ENCODE measurements at places on chromosomes 7 and 10. TPM values are rescaled to one million over a fixed set of nuclear protein-coding genes. Genes with fewer than 3 reads are reported as not detected.

DNA sequence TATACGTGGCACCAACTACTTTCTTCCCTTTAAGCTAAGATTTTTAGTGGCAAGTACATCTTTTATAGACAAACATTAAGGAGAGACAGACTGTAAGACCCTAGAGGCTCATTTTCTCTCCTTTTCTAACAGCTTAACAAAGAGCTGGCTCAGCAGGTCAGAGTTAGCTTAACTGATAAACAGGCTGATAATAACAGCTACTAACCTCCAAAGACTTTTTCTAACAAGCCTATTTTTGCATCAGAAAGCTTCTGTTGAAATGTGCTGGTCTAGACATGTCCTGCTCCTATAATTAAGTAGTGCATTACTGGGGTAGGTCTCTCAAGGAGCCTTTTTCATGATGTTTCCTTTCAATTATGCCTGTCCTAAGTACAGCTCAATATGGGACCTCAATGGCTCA is 238.2 kb upstream of the FAM3C start:
- DNase-seq = no peak

GRCh38 chr10:111872591-111872990 is 311.0 kb downstream of the GPAM start:
- DNase-seq = no peak

DNA sequence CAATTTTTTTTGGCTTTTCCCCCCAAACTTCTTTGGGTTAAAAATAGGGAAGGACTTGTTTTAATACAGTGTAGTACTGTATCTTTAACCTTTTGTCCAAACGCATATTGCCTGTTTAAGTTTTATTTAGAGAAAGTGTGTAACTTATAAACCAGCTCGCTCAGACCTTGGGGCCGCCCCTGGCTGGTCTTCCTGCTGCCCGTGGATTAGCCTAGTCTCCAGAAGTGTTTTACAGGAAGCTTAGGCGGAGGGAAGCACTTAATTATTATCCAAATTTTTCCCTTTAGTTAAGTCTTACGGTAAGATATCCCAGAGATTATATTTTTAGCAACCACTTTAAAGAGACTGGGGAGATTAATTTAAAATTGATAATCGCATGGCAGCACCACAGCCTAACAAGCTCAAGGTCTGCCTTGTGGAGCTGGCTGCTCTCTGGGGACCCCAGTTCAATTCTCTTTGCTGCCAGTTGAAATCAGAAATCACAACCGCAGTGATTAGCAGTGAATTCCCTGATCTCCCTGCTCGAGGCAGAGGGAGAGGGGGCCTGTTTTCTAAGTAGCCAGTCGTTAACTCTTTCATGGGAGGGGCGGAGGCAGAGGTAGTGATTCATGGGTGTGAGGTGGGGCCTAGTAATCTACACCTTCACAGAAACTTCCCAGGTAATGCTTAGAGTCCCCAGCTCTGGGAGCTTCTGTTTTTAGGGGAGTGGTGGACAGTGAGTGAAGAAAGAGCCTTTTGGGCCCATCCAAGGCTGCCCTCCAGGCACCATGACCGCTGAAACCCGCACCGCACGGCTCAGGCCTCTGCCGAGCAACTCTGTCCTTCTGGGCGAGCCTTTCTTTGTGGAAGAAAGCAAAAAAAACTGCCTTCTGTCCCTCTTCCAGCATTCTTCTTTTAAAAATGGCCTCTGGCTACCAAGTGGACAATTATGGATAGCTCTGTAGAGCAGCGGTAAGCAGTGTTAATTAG is 548.7 kb upstream of the GALNT17 start:
- no peak for DNase-seq

DNA sequence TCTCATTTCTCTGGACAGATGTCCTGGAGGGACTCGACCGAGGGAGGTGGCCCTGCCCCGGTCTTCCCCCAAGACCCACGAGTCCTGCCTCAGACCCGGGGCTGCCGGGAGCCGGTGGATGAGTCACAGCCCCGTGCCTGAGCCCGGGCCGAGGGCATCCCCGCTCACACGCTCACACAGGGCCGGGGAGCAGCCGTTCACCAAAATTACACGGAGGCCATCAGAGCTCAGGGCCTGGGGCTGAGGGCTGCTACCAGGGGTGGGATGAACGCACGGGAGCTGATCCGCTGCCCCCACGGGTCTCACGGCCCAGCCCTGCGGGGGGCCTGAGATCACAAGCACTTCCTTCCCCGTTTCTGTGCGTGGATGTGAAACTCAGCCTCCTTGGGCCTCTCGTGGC is 17.5 kb downstream of the FAM20C start:
- DNase-seq = no peak

DNA sequence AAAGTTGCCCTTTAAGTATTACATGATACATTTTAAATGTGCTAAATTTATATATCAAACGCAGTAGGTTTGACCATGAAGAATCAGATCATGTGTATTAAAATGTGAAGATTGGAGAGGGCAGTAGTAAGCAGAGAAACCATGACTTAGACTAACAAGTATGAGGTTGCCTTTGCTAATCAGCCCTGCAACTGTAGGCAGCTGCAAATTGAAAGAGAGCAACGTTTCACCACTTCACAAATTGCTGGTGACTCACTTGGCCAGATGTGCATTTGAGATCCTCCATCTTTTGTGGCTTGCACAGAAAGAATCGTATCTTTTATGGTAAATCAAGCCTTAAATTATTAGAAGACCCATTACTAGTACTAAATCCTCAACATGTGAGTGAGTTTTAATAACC is 10.1 kb upstream of the SEMA3A start:
- no peak for DNase-seq

- DNase-seq = no peak
Measured at GRCh38 chr10:11197266-11197712, 179.6 kb downstream of the CELF2 start.

GRCh38 chr10:90741926-90742565 is 115.8 kb downstream of the HTR7 start:
- no peak for DNase-seq

DNA sequence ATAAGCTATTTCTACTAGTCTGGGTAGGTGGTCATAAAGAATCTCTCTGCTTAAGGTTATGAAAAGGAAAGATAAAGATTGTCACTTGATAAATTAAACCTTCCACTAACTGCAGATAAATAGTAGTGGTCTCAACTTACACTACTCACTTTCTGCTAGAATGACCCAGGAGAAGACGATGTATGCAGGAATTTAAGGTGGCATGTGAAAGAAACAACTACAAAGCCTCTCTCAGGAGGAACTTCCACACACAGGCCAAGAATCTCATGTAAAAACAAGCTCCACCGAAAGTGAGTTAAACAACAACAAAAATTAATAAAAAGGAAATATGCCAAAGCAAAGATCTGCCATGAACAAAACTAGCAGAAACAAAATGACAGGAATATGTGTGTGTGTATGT is 165.4 kb downstream of the CDC14C start:
- no peak for DNase-seq

- no peak for DNase-seq
Measured at GRCh38 chr10:97664282-97664850, 22.7 kb downstream of the AVPI1 start.

- no peak for DNase-seq
Measured at GRCh38 chr7:112061051-112061450, 145.1 kb downstream of the DOCK4 start.

DNA sequence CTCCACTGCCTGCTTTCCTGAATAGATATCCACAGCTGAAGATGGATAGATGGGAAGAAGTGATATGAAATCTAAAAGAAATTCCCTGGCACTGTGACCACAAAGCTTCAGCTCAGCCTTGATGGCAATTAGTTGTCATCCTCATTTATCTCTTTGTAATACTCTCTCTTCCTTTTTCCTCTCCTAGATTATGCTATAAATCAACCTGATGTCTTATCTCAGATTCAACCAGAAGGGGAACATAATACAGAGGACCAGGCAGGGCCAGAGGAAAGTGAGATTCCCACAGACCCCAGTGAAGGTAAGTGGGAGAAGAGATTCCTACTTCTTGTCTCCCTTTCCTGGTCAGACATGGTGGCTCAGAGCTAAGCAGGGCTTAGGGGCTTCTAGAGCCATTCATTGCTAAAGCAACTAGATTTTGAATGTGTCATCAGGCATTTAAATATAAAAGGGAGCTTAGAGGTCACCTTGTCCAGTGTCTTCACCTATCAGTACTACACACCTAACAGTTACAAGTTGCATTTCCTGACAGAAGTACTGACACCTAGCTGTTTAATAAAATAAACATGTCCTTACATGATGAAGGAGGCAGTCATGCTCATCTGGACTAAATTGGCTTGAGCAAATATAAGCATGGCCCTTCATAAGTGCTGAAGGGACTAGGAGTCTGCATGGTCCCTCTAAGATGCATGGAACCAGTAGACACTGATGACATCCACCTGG is 19.5 kb downstream of the ZNF398 start:
- DNase-seq = no peak

ZNF212 gene
- total RNA-seq = 16.9 TPM

ADARB2 gene
- total RNA-seq = not detected

SPDYE2B gene
- not detected for total RNA-seq

KCNIP2 gene
- total RNA-seq = 5.1 TPM

AZGP1 gene
- total RNA-seq = not detected

HPSE2 gene
- not detected for total RNA-seq

PON1 gene
- total RNA-seq = not detected

IPMK gene
- 6.9 TPM for total RNA-seq

GHRHR gene
- total RNA-seq = not detected

CDC14C gene
- not detected for total RNA-seq

FEZF1 gene
- not detected for total RNA-seq

ZNF853 gene
- 13.5 TPM for total RNA-seq

NPC1L1 gene
- 0.30 TPM for total RNA-seq

RNF32 gene
- total RNA-seq = 2.7 TPM
